ENCODE measurements at places on chromosomes 2 and 18.

- no peak for DNase-seq
Measured at GRCh38 chr18:27005589-27005988, 140.1 kb upstream of the AQP4 start.

- peak; percentile 39 for DNase-seq
Measured at GRCh38 chr2:31079665-31080064, 58.6 kb downstream of the GALNT14 start.

DNA sequence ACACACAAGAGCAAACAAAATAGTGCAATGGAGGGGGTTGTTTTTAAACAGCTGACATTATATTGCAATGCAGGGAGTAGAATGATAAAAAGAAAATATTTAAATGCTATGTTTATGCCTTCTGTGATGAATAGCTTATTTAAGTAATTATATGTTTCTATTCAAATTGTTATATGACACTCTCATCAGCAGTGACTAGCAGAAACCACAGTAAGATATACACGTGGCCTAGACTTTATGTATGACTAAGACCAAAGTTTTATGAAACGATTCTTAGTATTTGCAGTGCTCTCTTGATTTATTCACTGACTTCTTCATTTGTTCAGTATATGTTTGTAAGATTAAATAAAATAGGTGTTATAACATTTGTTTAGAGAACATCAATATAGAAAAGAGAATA, 26.1 kb upstream of the C1D start:
- DNase-seq = no peak

DNA sequence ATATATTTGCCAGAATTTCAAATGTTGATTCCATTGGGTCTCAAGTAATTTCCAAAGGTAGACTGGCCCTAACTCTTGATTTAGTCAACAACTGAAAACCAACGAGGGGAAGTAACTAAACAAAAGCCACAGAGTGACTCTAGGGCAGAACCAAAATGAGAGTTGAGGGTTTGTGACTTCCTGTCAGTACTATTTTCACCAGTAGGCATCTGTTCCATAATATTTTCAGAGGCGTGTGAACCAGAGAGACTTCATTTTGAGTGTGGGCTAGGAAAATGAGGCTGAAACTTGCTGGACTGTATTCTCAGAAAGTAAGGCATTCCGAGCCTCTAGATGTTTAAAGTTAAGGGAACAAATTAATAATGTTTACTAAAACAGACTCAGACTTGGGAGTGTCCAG, 70.6 kb downstream of the GDF7 start:
- no peak for DNase-seq

Data from Caco-2 (cell line).